ENCODE measurements at places on chromosomes 5 and 9.
A peak's percentile ranks its signal among the peaks of the same experiment; 100 is the strongest.

DNA sequence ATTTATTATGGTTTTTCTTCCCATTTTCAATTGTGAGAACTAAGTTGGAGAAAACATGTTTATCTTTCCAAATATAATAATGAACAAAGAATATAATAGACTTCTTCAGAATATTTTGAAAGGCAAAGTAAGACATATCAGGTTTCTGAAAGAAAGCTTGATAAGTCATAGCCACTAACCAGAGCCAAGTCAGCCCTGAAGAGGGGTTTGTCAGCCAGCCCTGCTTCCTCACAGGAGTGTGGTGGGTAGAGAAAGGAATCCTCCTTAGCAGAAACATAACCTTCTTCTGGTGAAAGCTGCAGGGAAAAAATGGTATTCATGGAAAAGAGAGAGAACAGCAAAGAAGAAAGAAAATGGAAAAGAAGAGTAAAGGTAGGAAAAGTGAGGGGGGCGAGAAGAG lies 93.4 kb downstream of the MPDZ start:
- no peak for DNase-seq

- DNase-seq, result no peak
Observed at GRCh38 chr9:14741369-14741768, 18.8 kb upstream of the CER1 start.

- no peak for DNase-seq
Observed at GRCh38 chr5:94245608-94246007, 372.8 kb downstream of the KIAA0825 start.

DNA sequence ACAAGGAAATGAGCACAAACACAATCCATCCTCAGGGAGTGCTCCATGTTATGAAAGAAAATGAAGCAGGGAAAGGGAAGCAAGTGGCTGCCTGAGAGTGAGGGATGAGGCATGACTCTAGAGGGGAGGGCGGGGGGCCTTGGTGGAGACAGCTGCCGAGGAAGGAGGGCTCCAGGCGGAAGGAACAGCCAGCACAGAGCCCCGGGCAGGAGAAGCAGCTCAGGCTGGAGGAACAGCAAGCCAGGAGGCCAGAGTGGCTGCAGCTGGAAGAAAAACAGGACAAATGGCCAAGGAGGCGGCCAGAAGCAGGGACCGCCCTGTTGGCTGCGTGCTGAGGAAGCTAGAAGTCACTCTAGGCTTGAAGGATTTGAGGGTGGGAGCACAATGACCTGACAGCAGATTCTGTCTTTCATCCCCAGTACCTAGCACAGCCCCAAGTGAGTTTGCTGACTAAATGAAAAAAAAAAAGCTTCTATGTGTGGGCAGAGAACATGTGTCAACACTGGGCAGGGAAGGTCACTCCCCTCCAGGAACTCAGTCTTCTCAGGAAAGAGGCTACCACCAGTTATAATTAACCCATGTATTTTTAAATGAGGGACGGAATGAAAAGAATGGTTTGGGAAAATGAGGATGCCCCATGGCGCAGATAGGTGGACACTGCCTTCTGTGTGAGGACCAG lies 142.8 kb downstream of the DCP2 start:
- DNase-seq, result no peak

GRCh38 chr5:119287547-119288111 lies 68.2 kb upstream of the TNFAIP8 start:
- no peak for DNase-seq

GRCh38 chr9:126860757-126861466 lies 473 bp downstream of the ZBTB34 start:
- peak; percentile 64 for DNase-seq

GRCh38 chr5:1919209-1919566 lies 36.5 kb upstream of the IRX4 start:
- DNase-seq, result no peak

DNA sequence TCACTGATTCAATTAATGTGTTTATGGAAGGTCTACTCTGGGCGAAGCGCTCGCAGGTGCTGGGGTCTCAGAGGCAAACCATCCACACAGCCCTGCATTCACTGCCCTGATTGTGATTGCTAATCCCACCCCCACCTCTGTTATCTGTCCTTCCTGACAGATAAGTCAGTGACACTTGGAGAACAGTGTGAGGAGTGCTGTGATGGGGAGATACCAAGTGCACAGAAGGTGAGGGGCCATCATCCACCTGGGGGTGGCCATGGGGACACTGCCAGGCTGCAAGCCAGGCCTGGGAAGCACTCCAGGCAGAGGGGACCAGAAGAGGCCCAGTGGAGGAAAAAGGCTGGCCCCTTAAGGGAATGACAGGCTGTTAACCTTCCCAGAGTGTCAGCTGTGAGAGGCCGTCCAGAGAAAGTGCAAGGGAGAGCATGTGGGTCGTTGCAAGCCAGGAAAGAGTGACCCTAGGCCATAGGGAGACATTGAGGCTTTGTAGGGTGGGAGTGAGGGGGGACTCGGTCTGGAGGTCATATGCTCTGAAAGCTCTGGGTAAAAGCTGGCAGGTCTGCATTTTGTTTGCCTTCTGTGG lies 18.0 kb downstream of the IL9 start:
- no peak for DNase-seq

GRCh38 chr5:168746893-168747640 lies 167.9 kb upstream of the PANK3 start:
- peak; percentile 35 for DNase-seq

GRCh38 chr5:65412842-65413241 lies 68.9 kb downstream of the ADAMTS6 start:
- no peak for DNase-seq

GRCh38 chr9:93613791-93614190 lies 37.4 kb downstream of the PHF2 start:
- DNase-seq, result no peak

- DNase-seq, result no peak
Observed at GRCh38 chr5:108523360-108523759, 141.5 kb upstream of the FBXL17 start.

DNA sequence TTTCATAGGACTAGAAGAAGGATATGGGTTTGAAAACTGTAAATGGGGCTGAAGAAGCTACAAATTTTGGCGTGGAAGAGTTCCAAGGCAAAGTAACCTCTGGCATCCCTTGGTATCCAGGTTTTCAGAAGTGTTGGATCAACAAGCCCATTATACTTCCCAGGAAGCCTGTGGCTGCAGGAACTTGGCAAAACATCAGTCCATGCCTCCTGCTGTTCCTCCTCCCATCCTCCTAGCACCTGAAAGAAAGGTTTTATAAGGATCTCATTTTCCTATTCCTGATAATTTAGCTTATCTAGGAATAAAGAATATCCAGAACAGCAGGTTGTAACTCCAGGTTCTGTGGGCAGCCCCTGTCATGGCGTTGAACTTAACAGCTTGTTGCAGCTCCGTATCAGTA lies 72.5 kb upstream of the LPAR1 start:
- DNase-seq, result no peak

- no peak for DNase-seq
Observed at GRCh38 chr9:106945727-106946660, 83.0 kb downstream of the ZNF462 start.

DNA sequence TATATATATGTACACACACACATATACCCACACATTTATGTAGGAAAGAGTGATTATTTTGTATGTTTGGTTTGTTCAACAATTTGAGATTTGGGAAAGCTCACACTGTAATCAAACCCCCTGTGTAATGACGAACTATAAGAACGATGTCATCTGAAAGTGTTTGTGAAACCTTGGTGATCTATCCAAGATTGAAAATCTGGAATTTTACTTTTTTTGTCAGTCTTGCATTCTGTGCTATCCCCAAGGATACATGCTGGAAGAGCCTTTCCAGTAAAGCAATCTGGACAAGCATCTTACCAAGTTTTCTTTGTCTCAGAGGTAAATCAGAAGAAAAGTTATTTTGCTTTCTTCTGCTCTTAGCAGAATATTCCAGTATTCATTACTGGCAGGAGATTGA lies 23.3 kb downstream of the SGCD start:
- no peak for DNase-seq

DNA sequence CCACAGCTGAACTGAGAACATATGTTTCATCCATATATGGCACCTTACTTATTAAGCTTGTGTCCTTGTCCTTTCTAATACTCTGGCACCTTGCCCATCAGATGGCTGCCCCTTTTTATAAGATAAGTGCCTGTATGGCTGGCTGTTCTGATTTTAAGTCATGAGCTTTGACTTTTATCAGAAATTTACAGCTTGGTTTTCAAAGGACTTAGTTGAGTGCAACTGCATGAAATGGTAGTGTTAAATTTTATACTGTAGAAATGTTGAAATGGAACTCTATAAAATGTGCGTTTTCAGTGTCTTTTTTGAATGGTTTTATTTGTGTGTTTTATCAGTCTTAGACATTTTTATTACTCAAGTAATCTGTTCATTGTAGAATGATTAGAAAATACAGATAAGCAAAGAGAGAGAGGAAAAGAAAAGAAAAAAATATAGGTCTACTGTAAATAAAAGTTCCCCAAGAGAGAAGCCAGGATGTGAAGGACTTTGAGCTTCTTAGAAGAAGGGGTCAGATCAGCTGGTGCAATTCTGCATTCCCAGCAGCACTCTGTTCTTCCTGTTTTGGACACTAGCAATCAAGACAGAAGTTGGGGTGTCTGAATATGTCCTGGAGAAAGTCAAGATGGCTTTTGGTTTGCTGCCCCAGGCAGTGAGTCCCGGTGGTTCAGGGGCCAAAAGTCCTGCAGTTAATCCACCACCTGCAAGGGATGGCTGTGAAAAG lies 38.9 kb downstream of the ARHGAP26 start:
- DNase-seq, result no peak

DNA sequence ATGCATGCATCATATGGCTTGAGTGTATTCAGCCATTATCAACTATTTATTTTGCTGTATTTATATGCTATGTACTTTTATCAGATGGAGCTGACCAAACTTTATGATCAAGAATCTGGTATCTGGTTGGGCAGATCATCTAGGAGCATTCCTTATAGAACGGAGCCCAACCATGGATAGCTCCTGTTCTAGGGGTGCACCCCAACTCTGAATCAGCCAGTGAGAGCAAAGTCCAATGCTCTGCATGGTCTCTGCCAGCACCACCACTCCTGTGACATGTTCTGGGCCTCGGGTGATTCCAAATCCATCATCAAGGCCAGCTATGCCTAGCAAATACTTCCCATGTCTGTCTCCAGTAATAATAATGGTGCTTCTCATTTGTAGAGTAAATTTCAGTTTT lies 517.5 kb downstream of the AGTPBP1 start:
- DNase-seq, result no peak

DNA sequence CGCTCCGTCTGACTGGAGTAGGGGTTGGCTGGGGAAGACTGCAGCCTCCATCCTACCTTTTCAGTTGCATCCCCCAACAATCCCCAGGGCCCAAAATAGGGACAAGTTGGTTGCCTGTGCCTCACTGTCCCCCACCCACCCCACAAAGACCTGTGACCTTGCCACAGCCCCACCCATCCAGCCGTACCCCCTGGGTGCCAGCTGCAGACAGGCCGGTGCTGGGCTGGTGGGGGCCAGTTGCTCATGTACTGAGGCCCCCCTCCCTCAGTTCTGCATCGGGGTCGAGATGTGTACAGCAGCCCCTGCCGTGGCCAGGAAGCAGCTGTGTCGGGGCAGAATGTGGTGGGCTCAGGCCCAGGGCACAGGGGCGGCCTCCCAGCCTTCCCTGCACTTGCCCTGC lies 374 bp downstream of the LCNL1 start:
- DNase-seq, result no peak

GRCh38 chr5:15502208-15502607 lies 2.2 kb downstream of the FBXL7 start:
- no peak for DNase-seq

DNA sequence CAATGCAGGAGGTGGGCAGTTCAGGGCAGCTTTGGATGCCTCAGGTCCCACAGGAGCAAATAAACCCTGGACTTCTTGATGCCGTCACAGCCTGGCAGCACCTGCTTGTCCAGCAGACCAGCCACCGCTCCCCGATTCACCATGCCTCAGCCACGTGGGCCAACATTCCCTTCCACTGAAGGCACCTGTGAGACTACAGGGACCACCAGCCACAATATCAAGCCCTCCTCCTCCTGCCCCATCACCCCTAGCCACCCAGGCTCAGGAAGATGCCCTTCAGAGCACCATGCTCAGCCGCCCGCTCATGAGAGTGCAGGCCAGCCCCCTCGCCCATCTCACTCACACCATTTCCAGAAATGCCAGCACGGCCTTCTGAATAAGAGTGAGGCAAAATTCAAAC lies 234.7 kb downstream of the SYK start:
- peak; percentile 55 for DNase-seq

DNA sequence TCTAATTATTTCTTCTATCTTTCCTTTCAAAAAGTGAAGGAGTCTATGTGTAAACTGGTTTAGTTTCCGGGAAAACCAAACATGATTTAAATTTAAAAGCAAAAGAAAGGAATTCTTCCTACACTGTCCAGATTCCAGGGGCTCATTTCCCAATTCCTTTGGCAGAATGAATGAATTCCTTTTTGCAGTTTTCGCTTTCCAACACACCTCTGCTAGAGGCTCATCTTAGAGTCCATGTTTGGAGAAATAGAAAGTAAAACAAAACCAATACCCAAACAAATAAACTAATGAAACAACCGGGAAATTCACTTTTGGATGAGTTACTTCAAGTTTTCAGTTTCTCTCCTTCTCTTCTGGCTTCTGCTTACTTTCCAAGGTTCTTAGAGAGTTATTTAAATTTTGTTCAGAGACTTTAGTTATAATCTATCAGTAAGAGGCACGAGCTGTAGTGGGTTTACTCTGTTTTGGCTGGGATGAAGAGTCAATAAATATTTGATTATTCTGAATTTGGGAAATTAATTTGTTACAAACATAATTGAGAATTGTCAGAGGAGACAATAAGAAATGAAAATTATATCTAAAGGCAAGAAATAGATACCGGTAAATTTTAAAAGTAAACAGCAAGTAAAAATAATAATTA lies 365.0 kb upstream of the CDH9 start:
- DNase-seq, result no peak

DNA sequence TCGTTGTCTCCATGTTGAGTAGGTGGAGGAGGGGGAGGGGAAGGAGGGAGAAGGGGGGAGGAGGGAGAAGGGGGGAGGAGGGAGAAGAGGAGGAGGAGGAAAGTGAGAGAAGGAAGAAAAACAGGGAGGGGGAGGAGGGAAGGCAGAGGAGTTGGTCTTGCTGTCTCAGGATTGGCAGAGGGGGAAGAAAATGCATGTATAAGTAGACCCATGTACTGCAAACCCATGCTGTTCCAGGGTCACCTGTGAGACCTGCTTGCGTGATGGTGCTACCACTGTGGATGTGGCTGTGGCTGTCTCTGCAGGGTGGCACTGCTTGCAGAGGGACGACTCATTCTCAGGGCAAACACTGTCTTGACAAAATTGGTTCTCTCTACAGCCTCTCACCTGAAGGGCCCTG lies 76.3 kb downstream of the PTCH1 start:
- DNase-seq, result no peak

DNA sequence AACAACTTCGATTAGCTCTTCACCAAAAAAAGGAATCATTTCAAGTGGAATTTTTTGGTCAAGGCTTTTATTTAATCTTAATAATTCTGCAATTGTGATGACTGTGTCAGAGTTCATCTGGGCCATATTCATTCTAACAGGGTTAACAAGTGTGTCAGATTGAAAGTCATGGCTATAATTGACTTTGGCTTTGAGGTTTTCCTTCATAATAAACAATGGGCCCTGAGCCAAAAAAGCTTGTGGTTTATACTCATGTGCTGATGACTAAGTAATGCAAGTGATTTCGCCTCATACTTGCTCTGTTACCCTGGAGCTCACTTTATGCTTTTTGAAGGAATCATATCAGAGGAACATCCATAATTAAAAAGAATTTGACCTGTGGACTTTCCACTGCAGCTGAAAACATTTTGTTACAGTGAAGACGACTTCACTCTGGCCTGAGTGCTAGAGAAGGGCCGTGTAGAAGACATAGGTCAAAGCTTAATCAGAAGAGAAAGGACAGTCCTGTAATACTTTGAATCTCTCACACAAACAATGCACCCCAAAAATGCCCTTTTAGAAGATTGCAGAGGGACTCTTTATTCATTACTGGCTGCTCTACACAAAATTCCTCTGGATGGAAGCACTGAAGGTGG lies 101.7 kb downstream of the GDNF start:
- DNase-seq, result no peak

Measured in activated CD8-positive, alpha-beta memory T cell treated with anti-CD3 and anti-CD28 coated beads, Interleukin-2, amount 50 U/mL, for 48 hours (primary cell).